ENCODE measurements at places on chromosomes 16 and 17. TPM values are rescaled to one million over a fixed set of nuclear protein-coding genes. Genes with fewer than 3 reads are reported as not detected.

DNA sequence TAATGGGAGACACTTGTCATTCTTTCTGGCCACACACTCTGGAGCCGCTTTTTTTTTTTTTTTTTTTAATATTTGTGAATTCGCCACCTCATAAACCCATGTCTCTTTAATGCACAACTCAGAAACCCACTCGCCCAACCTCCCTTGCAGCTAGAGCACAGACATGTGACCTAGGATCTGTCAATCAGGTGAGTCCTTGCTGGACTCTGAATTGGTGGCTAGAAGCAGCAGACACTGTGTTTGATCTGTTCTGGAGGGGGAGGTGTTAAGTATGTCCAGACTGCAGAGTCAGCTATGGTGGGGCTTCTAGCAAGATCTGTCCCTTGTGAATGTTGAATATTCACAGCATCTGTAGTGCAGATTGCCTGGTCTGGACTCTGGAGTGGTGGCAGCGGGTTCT is 112.1 kb downstream of the PRKCB start:
- no peak for DNase-seq
- peaks cover 88% of the 10 kb centered on the region for H3K27me3 ChIP-seq
- no peaks in the 10 kb centered on the region for H3K36me3 ChIP-seq
- H3K4me3 ChIP-seq, result no peak overlapping the region
- peaks cover 2% of the 10 kb centered on the region for H3K4me1 ChIP-seq
- H3K27ac ChIP-seq, result no peak overlapping the region

DNA sequence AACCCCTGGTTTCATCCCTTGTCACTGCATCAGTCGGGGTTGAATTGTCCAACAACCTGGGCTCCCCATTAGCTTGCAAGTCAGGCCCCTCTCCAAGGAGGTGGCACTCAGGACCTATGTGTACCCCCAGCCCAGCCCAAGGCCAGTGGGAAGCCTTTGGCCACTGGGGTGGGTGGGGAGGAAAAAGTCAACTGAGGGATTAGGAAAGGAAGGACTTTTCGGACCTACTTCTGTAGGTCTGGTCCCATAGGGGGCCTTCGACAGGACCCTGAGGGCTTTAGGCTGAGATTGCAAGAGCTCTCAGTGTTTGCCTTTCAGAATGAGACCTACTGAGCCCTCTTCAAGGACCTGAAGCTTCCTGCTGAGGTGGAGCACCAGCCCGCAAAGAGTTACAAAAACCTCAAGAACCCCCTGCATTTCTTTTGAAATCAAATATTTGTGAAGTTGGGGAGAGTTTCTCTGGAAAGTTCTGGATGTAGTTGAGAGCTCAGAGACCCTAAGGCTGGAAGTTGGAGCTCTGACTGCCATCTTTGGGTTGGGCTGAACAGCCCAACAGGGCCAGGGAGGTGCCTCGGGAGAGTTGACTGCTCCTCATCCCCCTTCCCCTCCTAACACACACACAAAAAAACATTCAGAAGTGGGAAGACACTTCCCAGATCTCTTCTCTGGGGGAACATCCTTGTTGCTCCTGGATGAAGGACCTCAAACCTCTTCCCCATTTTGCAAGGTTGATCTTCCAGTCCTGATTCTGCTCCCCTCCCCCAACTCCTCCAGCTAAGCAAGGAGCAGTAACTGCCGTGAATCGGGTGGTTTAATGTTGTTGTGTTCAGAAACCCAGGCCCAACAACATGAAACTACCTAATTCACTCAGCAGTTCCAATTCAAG is 5.8 kb upstream of the HOXB9 start:
- no peaks in the 10 kb centered on the region for H3K4me1 ChIP-seq
- no peak for DNase-seq
- no peak overlapping the region for H3K4me3 ChIP-seq
- peaks cover 100% of the 10 kb centered on the region for H3K27me3 ChIP-seq

The SMIM36 gene
- total RNA-seq, result not detected

The HOXB4 gene
- total RNA-seq, result 6.0 TPM

DNA sequence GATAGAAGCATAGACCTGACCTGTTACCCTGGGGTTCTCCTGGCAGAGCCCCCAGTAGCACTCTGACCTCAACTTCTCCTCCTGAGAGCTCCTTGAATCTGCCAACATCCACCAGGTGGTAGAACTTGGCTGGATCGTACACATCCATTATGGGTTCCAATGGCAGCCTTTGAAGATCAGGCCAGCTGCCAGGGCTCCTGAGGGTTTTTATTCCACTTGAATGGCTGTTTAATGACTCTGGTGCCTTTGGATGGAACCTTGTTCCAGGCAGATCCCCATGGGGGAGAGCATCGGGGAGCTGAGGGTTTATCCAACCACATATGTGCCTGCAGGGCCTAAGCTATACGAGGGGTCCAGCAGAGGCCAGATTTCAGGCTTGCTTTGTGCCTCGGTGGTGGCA is 47.1 kb upstream of the CLEC19A start:
- H3K36me3 ChIP-seq, result peaks cover 17% of the 10 kb centered on the region
- H3K4me3 ChIP-seq, result no peak overlapping the region
- no peak overlapping the region for H3K27ac ChIP-seq
- no peaks in the 10 kb centered on the region for H3K27me3 ChIP-seq
- H3K4me1 ChIP-seq, result peaks cover 3% of the 10 kb centered on the region
- no peak for DNase-seq

The COPZ2 gene
- total RNA-seq, result not detected

DNA sequence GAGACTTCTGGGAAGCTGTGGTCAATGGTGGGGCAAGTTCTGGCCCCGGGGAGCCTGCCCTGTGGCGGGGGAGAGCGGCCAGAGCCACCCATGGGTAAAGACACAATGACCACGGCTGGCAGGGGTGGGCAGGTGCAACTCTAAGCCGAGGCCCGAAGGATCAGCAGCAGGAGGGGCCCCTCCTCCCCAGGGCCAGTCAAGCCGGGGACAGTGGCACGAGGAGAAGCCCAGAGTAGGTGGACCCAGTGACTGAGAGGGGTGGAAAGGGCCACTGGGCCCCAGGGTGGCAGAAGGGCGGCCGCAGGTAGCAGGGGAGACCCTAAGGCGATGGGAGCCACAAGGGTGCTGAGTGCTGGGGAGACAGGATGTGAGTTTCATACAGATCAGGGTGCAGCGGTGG is 17.7 kb downstream of the TMEM204 start:
- no peak overlapping the region for H3K4me3 ChIP-seq
- no peaks in the 10 kb centered on the region for H3K27me3 ChIP-seq
- no peaks in the 10 kb centered on the region for H3K4me1 ChIP-seq
- no peak overlapping the region for H3K27ac ChIP-seq
- H3K36me3 ChIP-seq, result peaks cover 12% of the 10 kb centered on the region

GRCh38 chr16:23966597-23967394 is 131.0 kb downstream of the PRKCB start:
- no peak overlapping the region for H3K4me3 ChIP-seq
- no peaks in the 10 kb centered on the region for H3K4me1 ChIP-seq
- no peak for DNase-seq
- H3K36me3 ChIP-seq, result no peaks in the 10 kb centered on the region
- no peak overlapping the region for H3K27ac ChIP-seq
- peaks cover 76% of the 10 kb centered on the region for H3K27me3 ChIP-seq

DNA sequence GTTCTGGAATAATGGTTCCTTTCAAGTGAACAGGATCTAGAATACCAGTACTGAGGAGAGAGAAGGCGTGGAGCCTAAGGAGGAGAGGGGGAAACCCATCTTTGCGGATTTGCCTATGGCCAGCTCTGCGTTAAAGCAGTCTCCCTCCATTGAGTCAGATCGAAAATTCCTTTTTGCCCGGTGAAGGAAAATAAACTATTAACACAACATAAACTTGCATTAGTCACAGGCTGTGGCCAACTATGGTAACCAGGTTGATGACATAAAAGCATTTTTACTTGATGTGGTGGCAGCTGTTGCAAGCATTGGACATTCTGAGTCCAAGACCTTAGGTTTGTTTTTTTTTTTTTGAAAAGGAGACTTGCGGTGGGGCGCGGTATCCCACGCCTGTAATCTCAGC is 8.9 kb downstream of the LDAF1 start:
- H3K27me3 ChIP-seq, result no peaks in the 10 kb centered on the region
- H3K4me3 ChIP-seq, result no peak overlapping the region
- H3K4me1 ChIP-seq, result no peaks in the 10 kb centered on the region
- no peak overlapping the region for H3K27ac ChIP-seq

The SDR42E2 gene
- total RNA-seq, result not detected

GRCh38 chr17:47948706-47949196 is 7.4 kb downstream of the PNPO start:
- no peak for DNase-seq
- peaks cover 8% of the 10 kb centered on the region for H3K36me3 ChIP-seq
- H3K4me1 ChIP-seq, result peaks cover 21% of the 10 kb centered on the region

- H3K27me3 ChIP-seq, result no peaks in the 10 kb centered on the region
- peaks cover 7% of the 10 kb centered on the region for H3K4me1 ChIP-seq
- no peak for DNase-seq
- H3K36me3 ChIP-seq, result no peaks in the 10 kb centered on the region
Observed at GRCh38 chr16:64109241-64109640, 1012.6 kb downstream of the CDH11 start.

The MAPK7 gene
- total RNA-seq, result 39.0 TPM

GRCh38 chr16:1533443-1533951 is at the start of gene TMEM204:
TSS of gene TMEM204 (plus strand) at chr16:1533666. CDS start at chr16:1534276, 610 bp downstream.
- H3K4me3 ChIP-seq, result no peak within 1 kb of the TSS
- no peaks in the 10 kb centered on the region for H3K36me3 ChIP-seq
- DNase-seq, result no peak
- H3K27me3 ChIP-seq, result no peaks in the 10 kb centered on the region

DNA sequence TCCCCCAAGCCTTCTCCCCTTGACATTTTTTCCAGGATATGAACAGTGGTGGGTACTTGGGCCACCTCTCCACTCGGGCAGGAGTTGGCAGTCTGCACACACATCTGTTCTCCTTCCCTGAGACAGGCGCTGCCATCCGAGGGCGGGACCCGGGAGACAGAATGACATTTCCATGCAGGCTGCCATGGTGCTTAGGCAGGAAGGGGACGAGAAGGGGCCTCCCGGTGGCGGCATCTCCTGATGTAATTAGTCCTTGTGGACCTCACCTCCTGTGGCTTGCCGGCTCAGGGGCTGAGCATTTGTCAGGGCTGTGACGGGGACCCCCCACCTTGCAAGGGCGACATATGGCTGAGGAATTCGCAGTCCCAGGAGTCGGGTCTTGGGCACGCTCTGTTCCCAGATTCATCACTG is 197.2 kb downstream of the FOXL1 start:
- H3K36me3 ChIP-seq, result no peaks in the 10 kb centered on the region
- H3K4me3 ChIP-seq, result no peak overlapping the region
- H3K27me3 ChIP-seq, result peaks cover 72% of the 10 kb centered on the region
- no peak for DNase-seq

The HEATR9 gene
- total RNA-seq, result not detected

GRCh38 chr16:84839054-84839453 is 19.3 kb downstream of the CRISPLD2 start:
- H3K4me1 ChIP-seq, result peaks cover 11% of the 10 kb centered on the region
- H3K27ac ChIP-seq, result no peak overlapping the region
- H3K36me3 ChIP-seq, result no peaks in the 10 kb centered on the region
- H3K4me3 ChIP-seq, result no peak overlapping the region

GRCh38 chr17:66167189-66167815 is 24.6 kb downstream of the CEP112 start:
- H3K27me3 ChIP-seq, result no peaks in the 10 kb centered on the region
- DNase-seq, result no peak
- peaks cover 2% of the 10 kb centered on the region for H3K36me3 ChIP-seq
- no peaks in the 10 kb centered on the region for H3K4me1 ChIP-seq
- no peak overlapping the region for H3K4me3 ChIP-seq

The ATP2A3 gene
- 54.0 TPM for total RNA-seq

DNA sequence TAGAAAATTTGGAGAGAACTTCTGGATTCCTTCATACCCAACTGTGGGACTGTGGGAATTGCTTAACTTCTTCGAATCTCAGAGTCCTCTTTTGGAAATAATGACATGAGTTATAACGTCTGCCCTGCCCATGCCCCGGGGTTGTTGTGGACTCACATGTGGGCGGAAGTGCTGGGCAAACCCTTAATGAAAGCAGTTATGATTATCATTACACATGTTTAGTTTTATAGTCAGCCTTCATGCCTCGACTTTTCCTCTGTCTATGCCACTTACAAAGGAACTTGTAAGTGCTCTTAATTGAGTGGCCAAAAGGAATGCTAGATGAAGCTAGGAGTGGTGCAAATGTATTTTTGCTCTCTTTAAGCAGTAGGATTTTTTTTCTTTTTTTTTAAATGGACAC is 3.9 kb downstream of the KRT27 start:
- no peaks in the 10 kb centered on the region for H3K4me1 ChIP-seq
- peaks cover 19% of the 10 kb centered on the region for H3K27me3 ChIP-seq
- no peaks in the 10 kb centered on the region for H3K36me3 ChIP-seq
- DNase-seq, result no peak

GRCh38 chr17:320809-321385 is 31.7 kb downstream of the RPH3AL start:
- peaks cover 25% of the 10 kb centered on the region for H3K4me1 ChIP-seq
- H3K27me3 ChIP-seq, result no peaks in the 10 kb centered on the region
- peak; percentile 76 for DNase-seq
- peak overlapping the region; percentile 92 for H3K27ac ChIP-seq
- peak overlapping the region; percentile 55 for H3K4me3 ChIP-seq

GRCh38 chr17:80279895-80280294 is 19.2 kb downstream of the RNF213 start:
- H3K27ac ChIP-seq, result no peak overlapping the region
- H3K4me3 ChIP-seq, result no peak overlapping the region
- no peak for DNase-seq
